ENCODE measurements at places on chromosomes 12 and 14.

- no peak for DNase-seq
Measured at GRCh38 chr12:19263672-19264071, 134.1 kb downstream of the PLEKHA5 start.

DNA sequence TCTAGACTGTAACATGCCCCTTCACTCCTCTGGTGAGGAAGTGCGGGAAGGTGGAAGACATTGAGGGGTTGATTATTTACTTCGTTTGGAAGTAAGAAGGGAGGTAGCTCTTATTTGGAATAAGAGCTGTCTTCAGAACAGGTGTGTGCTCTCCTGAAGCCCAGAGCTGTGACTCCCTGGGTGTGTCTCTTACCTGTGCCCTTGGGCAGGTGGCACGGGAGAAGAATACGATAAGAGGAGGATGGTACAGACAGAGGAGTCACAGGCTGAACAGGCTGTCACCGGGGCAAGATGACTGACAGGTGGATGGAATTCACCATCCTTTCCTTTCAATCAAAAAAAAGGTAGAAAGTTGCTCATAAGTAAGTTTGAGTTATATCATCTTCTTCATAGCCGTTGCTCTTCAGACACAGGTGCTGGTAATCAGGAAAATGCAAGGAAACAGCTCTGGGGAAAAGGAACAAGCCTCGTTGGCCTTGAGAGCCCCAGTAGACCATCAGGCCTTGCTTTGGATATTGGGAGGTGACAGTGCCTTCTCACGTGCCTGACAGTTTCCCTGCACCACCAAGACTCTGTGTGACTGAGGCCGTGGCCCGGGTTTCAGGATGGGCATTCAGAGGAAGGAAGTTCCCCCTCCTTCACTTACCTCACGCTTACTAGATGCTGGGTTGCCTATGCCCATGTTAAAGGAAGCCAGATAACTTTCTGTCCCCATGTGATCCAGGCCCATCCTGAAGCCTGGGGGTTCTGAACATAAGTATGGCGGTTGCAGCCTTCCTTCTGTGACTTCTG is 120.4 kb downstream of the ETV6 start:
- no peak for DNase-seq

DNA sequence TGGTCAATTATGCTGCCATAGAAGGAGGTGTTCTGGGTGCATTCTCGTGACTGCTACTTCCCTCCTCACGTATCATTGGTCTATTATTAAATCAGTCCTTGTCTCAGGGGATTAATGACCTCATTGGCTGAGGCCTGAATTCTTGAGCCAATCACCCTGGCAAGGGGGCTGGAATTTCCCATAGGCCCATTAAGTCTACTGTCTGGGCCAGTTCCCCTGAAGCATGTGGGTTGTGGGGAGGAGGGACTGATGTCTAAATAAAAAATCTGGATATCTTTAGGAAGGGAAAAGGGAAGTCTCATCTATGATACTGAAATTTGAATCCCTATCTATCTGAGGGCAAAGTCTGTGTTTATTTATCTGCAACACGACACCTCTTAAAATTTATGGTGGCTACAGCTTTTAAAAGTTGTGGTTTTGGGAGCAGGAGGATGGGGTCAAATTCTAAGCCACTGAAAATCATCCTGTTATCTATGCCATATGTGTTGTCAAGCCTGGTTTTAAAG is 71.9 kb downstream of the DYRK2 start:
- DNase-seq, result no peak

GRCh38 chr14:84312551-84312950 is 1217.4 kb upstream of the FLRT2 start:
- DNase-seq, result no peak

- no peak for DNase-seq
Measured at GRCh38 chr12:91944637-91945036, 201.0 kb downstream of the BTG1 start.

GRCh38 chr14:101364503-101365328 is 196.6 kb upstream of the DIO3 start:
- DNase-seq, result no peak

- DNase-seq, result no peak
Measured at GRCh38 chr12:126434412-126434985, 1369.3 kb downstream of the AACS start.

GRCh38 chr12:125689576-125690410 is 624.6 kb downstream of the AACS start:
- no peak for DNase-seq

- no peak for DNase-seq
Measured at GRCh38 chr12:6542209-6543009, 8.1 kb downstream of the GAPDH start.

DNA sequence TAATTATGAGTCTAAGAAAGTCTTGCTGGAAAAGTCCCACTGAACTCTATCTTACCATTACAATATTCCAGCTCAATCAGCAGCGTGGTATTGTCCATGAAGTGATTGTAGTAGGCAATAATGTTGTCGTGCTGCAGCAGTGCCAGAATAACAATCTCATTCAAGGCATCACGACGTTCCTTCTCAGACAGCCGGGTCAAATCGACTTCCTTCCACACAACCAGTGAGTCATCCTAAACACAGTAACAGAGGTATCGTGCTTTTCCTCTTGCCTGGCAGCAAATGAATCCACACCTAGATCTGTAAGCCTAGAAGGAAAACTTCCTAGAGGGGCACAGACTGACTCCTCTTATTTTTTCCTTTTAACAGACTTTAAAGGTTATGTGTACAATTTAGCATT is 2.9 kb downstream of the NEK9 start:
- DNase-seq, result no peak

GRCh38 chr14:38387821-38388220 is 131.9 kb upstream of the CLEC14A start:
- DNase-seq, result no peak

DNA sequence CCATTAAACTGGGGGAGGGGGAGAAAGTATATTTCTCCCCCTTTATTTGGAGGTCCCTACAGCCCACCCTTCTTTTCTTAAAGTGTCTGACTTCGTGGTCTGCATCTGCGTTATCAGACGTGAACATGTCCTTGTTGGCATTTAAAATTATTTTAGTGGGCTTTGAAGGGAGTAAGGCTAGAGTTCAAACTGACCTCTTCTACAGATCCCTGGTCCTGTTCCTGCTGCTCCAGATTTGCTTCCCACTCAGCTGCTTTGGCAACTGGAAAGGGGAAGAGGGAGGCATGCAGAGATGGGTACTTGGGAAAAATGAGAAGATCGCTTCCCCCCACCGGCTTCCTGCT is 611 bp upstream of the SIX6 start:
- DNase-seq, result no peak

GRCh38 chr12:93978553-93978952 is 169.8 kb upstream of the PLXNC1 start:
- no peak for DNase-seq

- DNase-seq, result no peak
Measured at GRCh38 chr12:15037091-15037687, 64.3 kb downstream of the PDE6H start.

All from SHP77 treated with DMSO at 0.1 percent for 48 hours (cell line).